K562 (cell line): ENCODE measurements at places on chromosomes 2 and 18. TPM values are rescaled to one million over a fixed set of nuclear protein-coding genes. Genes with fewer than 3 reads are reported as not detected.

Gene G6PC2
- total RNA-seq, result 0.13 TPM in 1 of 2 replicates, not detected in the other

DNA sequence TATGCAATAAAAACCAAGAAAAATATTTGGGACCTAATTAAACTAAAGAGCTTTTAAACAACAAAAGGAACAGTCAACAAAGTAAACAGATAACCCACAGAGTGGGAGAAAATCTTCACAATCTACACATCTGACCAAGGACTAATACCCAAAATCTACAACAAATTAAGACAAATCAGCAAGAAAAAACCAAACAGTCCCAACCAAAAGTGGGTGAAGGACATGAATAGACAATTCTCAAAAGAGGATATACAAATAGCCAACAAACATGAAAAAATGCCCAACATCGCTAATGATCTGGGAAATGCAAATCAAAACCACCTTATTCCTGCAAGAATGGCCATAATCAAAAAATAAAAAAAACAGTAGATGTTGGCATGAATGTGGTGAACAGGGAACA is 250.1 kb downstream of the C1D start:
- no peak for DNase-seq

DNA sequence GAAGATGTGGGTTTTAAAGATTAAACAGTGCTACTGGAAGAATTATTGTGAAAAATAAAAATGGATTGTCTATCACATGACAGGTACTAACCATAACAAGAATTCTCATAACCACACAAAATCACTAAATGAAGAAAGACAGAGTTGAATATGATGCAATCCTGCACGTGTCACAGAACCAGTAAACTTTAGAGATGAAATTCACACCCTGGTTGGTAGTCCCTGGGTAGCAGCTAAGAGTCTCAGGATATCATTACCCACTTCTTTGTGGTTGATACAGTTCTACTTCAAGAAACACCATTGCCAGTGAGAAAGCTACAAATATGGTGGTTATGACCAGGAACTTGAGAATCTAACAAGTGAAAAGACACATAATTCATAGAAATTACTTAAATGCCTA is 450.2 kb downstream of the ERBB4 start:
- no peak for DNase-seq

Gene CCDC121
- total RNA-seq, result 3.3 TPM in 2 replicates

GRCh38 chr18:55296778-55297177 is 291.2 kb downstream of the TCF4 start:
- DNase-seq, result no peak

Gene MFF
- total RNA-seq, result 47.0 and 49.4 TPM in 2 replicates

Gene UGT1A3
- not detected in 2 replicates for total RNA-seq

Gene GALNT5
- total RNA-seq, result 47.4 and 54.7 TPM in 2 replicates

GRCh38 chr18:49321797-49322461 is 138.5 kb downstream of the DYM start:
- DNase-seq, result no peak

Gene RGPD3
- total RNA-seq, result not detected in 2 replicates

DNA sequence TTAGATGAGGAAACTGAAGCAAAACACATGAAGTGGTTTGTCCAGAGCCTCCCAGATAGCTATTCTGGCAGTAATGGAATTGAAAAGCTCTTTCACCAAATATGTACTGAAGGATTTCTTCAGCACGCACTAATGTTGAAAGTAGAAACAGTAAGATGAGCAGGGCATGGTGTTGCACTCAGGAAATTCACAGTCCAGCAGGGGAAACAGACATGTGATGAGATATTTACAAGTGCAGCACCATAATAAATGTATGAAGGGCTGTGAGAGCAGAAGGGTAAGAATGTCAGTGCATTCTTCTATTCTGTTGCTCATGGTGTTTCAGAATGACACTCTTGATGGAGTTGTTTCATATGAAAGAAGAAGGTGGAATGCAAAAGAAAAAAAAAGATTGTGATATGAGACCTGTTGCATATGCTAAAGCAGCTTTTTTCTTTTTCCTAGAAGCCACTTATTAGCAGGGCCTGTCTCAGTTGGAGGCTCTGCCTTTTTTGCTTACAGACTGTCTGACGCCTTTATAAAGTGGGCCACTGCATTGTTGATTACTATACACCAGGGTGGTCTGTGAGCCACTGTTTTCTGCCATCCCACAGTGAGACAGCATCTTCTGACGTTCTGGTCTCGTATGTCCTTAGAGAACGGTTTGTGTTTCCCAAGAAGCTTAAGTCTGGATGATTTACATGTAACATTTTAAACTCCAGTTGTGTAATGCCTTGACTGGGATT is 516.9 kb downstream of the ARHGAP15 start:
- DNase-seq, result no peak

GRCh38 chr18:62832282-62832681 is 116.9 kb downstream of the PHLPP1 start:
- no peak for DNase-seq

Gene TMEFF2
- not detected in 2 replicates for total RNA-seq

GRCh38 chr2:70005216-70005615 is 43.8 kb upstream of the ASPRV1 start:
- no peak for DNase-seq

Gene KANSL1L
- total RNA-seq, result 2.2 and 2.8 TPM in 2 replicates

GRCh38 chr2:95185197-95185596 is 19.6 kb downstream of the ZNF2 start:
- DNase-seq, result no peak

DNA sequence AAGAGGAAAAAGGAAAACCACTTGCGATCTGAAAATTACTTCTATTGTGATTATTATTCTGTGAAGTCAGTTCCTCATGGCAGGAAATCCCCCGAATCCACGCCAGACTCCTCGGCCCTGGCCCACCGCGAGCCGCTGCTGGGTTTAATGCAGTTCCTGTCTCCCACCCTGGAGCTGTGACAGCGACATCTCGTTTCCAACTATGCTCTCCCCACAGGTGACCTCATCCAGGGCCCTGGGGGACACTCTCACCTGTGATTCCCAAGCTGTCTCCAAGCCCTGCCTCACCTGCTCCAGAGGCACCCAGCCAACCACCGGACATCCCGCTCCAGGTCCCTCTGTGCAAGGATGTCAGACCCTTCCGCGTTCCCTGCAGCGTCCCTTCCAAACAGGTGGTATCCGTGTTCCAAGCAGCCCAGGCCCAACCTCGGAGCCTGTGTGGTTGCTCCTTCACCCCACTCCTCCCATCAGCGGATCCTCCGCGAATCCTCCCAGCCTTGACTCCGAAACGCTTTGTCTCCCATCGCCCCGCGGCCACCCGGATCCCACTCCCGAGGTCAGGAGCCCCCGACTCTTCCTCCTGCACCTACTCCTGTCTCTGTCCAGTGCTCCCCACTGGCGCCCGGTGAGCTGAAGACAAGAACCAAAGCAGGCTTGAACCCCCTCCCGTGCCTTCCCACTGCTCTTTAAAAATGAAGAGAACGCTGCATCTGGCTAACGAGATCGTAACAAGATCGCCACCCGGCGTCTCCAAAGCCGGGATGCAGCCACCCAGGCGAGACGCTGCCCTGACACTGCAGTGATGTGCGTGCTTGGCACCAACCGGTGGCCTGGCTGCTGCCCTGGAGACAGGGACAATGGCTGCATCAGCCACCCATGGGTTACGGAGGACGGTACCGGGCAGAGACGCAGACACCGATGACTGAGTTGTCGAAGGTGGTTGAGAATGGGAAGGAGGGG is 96.5 kb downstream of the NDUFA10 start:
- no peak for DNase-seq

Gene ALK
- total RNA-seq, result not detected in 2 replicates

DNA sequence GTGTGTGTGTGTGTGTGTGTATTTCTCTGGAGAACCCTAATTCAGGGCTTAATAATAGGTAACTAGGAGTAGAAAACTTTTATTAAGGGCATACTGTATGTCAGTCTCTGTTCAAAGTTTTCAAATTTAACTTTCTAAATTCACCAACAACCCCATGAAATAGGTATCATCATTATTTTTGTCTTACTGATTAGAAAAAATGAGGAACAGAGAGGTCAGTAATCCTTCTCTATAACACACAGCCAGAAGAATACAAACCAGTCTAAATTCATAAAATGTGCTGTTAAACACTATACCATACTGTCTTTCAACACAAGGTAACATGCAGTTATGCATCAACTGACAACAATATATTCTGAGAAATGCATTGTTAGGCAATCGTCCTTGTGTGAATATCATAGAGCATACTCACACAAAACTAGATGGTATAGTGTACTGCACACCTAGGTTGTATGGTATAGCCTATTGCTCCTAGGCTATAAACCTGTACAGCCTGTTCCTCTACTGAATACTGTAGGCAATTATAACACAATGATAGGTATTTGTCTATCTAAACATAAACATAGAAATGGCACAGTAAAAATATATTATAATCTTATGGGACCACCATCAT is 143.1 kb downstream of the PTH2R start:
- DNase-seq, result no peak

DNA sequence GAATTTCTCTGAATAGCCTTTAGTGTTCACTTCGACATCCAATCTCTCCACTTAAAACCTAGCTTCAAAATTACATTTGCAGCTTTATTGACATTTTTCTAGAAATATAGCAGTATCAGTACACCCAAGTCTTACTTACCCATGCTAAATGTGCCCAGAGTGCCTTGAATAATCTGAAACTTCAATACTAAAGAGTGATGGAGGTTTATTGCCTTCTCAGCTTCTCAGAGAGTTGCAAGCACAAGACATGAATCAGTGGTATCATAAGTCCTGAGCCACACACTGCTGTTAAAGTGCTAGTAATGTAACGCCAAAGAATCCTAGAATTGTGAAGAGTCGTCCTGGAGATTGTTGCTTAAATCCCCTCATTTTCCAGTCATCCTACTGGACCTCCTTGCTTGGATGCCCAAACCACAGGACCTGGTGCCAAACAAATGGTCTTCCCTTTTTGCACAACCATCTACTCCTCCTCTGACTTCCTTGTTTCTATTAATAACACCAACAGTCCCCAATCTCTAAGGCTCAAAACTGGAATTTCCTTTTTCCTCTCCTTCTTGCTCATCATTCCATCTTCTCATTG is 83.2 kb upstream of the SPATS2L start:
- DNase-seq, result no peak

Gene INHA
- total RNA-seq, result 0.51 and 0.71 TPM in 2 replicates

DNA sequence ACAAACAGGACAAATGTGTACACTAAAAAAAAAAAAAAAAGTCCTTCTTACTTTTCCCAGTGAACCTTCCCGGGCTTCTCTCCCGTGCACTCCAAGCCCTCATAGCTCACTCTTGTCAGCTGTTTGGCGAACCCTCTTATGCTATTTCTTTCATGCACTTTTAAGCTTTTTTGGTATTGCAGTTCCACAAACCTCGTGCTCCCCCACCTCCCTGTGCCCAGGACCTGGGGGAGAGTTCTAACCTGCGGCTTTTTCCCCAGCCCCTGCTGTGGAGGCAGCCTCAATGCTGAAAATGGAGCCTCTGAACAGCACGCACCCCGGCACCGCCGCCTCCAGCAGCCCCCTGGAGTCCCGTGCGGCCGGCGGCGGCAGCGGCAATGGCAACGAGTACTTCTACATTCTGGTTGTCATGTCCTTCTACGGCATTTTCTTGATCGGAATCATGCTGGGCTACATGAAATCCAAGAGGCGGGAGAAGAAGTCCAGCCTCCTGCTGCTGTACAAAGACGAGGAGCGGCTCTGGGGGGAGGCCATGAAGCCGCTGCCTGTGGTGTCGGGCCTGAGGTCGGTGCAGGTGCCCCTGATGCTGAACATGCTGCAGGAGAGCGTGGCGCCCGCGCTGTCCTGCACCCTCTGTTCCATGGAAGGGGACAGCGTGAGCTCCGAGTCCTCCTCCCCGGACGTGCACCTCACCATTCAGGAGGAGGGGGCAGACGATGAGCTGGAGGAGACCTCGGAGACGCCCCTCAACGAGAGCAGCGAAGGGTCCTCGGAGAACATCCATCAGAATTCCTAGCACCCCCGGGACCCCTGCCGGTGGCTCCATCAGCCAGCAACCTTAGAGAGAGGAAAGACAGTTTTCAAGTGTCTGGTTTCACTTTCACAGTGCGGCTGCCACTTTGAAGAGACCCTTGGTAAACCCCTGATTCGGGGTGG is 826 bp downstream of the KCNE4 start:
- DNase-seq, result no peak

Gene TXNDC2
- total RNA-seq, result 2.0 and 3.8 TPM in 2 replicates

- no peak for DNase-seq
Observed at GRCh38 chr2:445896-446295, 158.0 kb upstream of the ALKAL2 start.

DNA sequence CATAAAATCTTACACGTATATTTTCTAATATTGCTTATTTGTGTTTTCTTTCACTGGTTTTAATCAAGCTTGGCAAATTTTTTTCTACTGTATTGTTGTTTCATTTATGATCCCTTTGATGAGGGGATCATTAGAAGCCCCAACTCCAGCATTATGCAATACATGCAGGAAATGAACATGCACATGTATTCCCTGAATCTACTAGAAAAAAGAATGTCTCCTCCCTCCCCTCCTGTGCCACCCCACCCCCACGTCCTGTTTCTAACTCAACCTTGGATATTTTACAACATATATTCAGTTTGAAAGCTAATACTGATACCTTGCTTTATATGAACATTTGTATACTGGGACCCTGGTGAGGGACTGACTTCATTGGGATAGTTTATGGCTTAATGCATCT is 53.0 kb downstream of the EML6 start:
- DNase-seq, result no peak

GRCh38 chr18:59708988-59709387 is 11.8 kb upstream of the CCBE1 start:
- no peak for DNase-seq

- peak; percentile 68 for DNase-seq
Observed at GRCh38 chr2:68292108-68292710, 27.5 kb downstream of the CNRIP1 start.

- no peak for DNase-seq
Observed at GRCh38 chr18:72458271-72458670, 85.9 kb downstream of the CBLN2 start.

DNA sequence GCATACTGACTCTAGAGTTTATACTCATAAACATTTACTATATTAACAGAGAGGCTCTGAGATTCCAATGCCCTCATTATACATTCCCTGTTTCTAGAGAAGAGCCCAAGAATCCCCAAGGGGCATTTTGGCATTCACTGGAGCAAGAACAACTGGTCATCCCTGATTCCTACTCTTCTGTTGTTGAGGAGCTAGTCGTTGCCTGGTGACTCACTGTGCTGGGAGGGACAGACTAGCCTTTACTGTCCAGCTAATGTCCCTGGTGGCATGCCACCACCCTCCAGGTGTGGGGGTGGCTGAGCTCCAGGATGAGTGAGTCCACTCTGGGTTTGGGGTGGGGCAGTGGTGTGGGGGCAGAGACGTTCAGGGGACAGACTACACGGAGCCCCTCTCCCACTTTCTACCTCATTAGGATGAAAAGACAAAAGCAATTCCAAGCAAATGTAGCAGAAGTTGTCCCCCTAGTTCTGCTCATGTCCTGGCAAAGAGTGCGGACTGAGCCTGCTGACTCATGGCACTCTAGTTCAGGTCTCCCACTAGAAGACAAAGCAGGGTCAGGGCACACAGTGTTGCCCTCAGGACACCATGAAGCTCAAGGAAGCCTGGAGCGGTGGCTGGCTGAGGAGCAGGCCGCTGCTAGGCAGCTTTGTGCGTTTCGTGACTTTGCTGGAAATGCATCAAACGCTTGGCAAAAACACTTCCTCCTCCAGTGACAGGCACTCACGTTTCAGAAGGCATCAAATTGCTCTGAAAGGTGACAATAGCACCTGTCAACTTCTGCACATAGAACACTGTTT is 49.4 kb downstream of the RHOB start:
- no peak for DNase-seq

GRCh38 chr2:86068136-86068588 is 37.5 kb downstream of the POLR1A start:
- no peak for DNase-seq

Gene KCNG2
- total RNA-seq, result not detected in 2 replicates

- DNase-seq, result no peak
Observed at GRCh38 chr2:127469051-127469450, 50.8 kb downstream of the PROC start.

Gene NEUROD1
- total RNA-seq, result not detected in 2 replicates

- no peak for DNase-seq
Observed at GRCh38 chr2:191514613-191515012, 163.3 kb upstream of the NABP1 start.
